ENCODE measurements at places on chromosomes 16 and 17.

DNA sequence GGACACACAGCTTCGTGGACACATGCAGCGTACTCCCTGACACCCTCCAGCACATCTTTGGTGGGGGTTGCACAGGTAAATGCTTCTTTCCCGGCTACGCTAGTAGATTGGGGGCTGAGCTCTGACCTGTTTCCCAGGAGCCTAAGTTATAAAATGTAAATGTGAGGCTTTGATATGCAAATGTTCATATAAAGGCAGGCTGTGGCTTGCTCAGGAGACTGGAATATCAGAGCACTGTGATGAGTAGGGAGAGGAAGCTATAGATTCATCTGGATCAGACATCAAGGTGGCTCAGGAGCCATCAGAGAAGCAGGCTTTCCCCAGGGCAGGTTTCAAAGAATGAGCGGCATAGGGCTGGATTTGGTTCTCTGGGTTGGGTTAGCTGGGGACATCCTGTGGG lies 3.4 kb upstream of the ETV4 start:
- DNase-seq: no peak

- peak; percentile 24 for DNase-seq
These were observed 470 bp upstream of the CDK3 start for GRCh38 chr17:76000016-76000754.

DNA sequence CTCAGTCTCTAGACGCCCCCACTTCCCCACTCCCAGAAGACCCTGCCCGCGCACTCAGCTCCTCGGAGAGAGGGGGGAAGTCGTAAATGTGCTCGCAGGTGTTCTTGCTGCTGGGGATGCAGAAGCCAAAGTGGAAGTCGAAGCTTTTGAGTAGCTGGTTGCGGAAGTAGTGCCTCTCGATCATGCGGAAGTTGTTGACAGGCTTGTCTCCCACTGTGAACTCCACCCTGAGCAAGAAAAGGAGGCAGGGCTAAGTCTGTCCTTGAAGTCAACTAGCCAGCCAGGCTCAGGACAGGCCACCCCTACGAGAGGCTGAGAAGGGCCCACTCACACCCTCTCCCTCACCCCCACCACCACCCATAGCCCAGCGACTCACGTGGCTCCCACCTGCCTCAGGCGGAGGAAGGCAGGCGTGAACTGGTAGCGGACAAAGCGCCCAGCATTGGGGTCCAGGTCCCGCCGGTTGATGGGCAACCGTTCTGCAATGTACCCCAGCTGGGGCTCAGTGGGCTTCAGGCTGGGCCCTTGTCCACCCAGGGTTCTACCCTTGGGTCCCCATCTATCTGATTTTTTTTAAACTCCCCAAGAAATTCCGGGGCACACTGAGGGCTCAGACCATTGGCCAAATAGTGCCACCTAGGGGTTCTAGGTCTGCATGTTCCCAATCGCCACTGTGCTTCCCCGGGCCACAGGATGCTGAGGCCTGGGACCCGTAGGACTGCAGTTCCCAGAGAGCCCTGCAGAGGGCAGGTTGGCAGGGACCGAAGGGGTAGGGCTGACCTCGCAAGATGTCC lies 4.6 kb downstream of the UNC119 start:
- peak; percentile 46 for DNase-seq

DNA sequence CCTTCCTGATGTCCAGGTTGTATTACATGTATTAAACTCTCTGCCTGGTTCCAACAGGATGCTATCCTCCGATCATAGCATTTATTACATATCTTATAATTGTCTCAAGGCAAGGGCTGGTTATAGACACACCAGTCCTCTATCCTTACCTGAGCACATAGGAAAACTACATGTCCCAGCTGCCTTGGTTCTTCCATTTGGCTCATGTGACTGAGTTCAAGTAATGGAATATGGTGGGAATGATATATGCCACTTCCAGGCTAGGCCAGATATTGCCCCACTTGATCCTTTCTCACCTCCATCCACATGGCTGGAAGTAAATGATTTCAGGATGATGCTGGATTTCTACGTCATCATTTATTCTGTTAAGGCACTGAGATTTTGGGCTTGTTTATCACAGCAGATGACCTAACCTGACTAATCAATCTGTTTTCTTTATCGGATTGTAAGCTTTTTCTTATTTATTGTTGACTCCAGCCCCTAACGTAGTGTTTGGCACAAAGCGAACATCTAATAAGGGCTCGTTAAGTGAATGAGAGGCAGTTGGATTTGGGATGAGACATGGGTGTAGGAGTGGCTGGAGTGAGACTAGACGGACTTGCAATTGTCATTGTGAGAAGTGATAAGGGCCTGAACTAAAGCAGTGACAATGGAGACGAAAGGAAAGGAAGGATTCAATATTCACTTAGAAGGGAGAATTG lies 8.2 kb upstream of the SHISA9 start:
- no peak for DNase-seq

DNA sequence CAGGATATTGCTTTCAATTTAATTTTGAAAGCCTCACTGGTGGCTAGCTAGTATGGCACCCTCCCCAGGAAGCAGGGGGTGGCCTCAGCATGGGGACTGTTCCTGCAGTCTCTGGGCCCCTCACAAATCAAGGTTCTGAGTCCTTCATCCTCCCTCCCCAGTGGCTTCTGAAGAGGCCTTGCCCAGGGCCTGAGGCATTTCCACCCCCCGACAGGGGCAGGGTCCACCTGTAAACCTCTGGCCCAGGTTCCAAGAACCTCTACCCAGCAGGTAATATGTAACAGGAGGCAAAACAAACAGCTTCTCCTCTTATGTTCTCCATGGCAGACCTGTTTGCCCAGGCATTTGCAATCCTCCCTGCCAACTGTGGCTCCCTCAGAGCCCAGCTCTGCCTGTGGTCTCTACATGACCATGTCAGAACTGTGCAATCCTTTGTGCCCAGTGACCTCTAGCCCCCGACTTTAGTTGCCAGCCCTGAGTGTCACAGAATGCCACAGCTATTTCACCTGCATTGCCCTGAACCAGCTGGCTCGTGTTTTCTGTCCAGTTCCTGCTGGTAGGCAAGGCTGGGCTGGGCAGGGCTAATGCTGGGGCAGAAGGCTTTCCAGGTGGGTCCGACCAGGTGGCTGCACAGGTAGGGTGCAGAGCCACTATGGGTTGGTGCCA lies 14.3 kb downstream of the ACSF2 start:
- DNase-seq: no peak

DNA sequence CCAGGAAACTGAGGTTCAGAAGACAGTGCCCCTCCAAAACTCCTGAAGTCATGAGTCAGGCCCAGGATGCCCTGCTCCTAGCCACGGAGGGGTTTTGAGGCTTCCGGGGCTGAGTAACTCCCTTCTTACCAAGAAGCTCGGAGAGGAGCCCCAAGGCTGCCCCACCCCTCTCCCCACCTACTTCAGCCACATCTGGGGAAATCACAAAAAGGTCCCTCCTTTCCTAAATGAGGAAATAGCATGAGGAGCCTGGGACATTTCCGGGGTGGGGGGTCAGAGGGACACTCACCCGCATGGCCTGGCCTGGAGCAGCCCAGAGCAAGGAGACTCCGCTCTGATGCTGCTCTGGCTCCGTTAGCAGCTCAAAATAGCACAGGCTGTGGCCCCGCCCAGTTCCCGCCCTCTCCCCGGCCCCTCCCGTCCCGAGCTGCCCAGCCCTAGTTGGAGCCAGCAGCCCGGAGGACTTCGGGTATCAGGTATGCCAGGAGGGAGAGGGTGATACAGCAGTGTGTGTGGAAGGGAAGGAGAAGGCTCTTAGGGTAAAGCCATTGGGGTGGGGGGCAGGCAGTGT lies 40.1 kb downstream of the MYO18A start:
- DNase-seq: peak; percentile 60

DNA sequence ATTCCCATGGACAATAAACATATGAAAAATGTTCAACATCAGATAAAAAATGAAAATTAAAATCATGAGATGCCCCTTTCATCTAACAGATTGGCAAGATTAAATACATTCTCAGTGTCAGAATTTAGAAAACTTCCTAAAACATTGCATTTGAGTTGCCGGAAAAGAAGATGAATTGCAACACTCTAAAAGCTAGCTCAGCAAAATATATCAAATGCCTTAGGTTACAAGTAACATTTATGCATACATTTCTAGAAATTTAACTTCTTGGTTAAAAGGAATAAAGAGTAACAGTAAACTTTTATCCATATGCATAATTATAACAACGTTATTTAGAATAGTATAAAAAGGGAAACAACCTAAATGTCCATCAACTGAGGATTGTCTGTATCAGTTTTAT lies 239.0 kb downstream of the PMP22 start:
- DNase-seq: no peak

GRCh38 chr17:4049546-4049945 lies 85.3 kb upstream of the ATP2A3 start:
- DNase-seq: no peak

- DNase-seq: peak; percentile 54
These were observed 5.4 kb downstream of the MYO1C start for GRCh38 chr17:1486802-1487695.

DNA sequence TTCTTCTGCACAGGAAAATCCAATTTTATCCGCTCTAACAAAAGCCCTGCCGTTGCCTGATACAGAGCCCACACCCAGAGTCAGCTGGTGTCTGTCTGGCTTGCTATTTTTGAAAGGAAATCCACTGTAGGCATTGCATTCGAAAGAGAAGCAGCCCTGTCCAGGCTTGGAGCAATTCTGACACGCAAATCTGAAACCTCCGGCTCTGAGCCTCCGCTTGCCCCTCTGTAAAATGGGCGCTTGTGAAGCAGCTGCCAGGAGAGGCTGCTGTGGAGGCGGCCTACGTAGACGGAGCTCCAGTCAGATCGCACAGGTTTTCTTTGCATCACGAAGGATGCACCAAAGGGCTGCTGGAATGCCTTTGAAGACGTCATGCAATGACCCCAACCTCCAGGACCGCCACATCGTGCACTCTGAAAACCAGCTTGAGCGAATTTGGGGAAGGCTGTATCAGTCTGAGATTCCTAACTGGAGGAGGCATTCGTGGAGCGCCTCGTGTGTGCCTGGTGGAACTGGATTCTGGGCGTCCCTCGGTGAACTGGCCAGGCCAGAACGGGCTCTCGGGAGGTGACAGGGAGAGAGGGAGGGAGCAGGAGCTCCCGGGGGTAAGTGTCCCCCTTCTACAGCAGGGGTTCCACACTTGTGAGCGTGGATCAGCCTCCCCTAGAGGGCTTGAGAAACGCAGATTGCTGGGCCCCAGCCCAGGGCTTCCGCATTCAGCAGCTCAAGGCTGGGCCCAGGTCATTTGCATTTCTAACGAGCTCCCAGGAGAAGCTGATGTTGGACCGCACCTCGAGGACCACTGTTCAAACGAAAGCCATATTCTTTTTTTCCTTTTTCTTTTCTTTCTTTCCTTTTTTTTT lies 215.5 kb downstream of the MRTFB start:
- DNase-seq: no peak

DNA sequence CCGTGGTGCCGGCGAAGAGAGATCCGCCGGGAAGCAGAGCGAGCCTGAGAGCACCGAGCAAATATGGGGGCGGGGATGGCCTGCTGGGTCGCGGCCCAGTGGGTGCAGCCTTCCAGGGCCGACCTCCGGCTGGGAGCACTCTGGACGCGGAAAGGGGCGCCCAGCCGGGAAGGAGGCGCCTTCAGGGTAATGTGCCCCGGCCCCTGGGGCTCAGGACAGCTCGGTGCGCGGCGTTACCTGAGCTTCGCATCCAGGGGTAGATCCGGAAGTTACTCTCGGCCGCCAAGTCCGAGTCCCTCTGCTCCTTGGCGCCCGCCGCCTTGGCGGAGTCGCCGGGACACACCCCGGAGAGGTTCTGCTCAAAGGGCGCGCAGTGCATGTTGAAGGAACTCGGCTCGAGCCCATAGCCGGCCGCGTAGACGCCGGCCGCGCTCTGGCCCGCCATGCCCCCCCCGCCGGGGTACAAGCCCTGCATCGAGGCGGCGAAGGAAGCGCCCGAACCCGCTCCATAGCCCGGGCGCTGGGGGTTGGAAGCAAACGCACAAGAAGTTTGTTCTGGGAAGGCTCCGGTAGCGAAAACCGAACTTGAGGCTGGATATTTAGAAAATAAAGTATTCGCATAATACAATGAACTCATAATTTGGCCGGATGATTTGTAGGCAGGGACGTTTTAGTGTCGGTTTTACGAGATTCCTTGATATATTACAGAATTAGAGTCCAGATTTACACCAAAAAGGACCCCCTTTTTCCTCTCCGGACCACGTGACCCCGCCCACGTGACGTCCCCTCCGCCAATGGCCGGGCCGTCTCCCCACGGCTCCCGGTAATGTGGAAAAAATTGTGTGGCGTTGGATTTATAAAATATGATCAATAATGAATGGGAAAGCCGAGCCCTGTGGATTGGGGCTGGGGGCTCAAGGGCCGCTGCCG lies at the start of gene HOXB7:
Gene HOXB7, minus strand, starts transcription at position 736 of the 930 bp plus-strand sequence. Its CDS starts 99 bp downstream, at position 637.
- DNase-seq: peak; percentile 68

GRCh38 chr17:78774956-78775571 lies 7.0 kb downstream of the CYTH1 start:
- no peak for DNase-seq

GRCh38 chr17:50364715-50365114 lies 8.3 kb downstream of the MRPL27 start:
- DNase-seq: peak; percentile 40

DNA sequence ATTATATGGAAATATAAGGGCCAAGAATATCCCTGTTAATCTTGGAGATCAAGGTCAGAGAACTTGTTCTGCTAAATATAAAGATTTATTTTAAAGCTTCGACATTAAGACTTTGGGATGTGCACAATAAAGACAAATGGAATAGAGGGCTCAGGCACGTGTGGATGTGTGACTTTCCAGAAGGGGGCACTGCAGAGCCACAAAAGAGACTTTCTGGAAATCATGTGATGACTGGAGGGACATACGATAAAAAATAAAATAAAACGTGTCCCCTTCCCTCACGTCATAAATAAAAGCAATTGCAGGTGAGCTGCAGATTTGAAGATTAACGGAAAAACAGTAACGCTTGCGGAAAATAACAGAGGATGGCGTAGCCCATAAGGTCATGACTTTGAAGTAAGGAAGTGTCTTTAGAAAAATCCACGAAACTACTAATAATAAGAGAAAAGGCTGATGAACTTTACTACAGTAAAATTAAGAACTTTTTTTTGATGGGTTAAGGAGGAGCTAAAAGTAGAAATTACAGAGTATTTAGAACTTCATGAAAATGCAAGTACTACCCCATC lies 9.4 kb upstream of the ENGASE start:
- no peak for DNase-seq

- no peak for DNase-seq
These were observed 88.8 kb upstream of the GSE1 start for GRCh38 chr16:85524365-85524629.

GRCh38 chr16:14505846-14506245 lies 124.2 kb downstream of the PARN start:
- DNase-seq: no peak

DNA sequence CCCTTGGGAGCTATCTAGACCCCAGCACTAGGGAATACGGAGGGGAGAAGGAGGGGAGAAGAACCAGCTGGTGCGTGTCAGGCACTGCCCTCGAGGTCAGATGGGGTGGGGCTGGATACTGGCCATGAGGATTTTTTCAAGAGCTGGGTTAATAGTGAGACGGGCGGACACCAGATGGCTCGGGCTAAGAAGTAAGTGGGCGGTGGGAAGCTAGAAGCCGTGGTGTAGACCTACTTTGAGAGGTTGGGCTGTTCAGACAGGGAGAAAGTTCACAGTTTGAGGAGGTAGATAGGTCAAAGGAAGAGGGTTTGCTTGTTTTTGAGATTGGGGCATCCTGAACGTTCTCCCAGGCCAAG lies 303.8 kb downstream of the SEC14L1 start:
- DNase-seq: no peak

- DNase-seq: no peak
These were observed 383.9 kb downstream of the WWOX start for GRCh38 chr16:78483124-78483992.

Measured in fibroblast of skin of right quadriceps (primary cell).